ENCODE measurements at places on chromosomes 3 and 15.

- DNase-seq, result no peak
Measured at GRCh38 chr15:78565951-78566774, 843 bp downstream of the CHRNA5 start.

DNA sequence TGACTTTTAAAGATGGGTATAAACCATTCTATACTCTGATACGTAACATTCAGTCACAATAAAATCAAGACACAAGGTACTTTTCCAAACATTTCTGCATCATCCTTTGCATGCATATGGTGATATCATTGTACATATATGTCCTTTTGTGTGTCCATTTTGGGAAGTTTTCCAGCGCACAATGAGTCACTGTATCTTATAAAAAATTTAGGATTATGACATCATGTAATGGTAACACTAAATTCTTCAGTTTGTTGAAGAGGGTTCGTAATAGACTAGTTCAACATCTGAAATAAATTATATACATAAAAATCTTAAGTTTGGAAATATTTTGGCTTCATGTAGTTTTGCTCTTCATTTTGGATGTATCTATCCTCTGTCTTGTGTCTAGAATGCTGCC is 480.9 kb downstream of the ROBO1 start:
- DNase-seq, result no peak

GRCh38 chr3:111159391-111159790 is 87.8 kb downstream of the NECTIN3 start:
- DNase-seq, result no peak

- DNase-seq, result no peak
Measured at GRCh38 chr3:186633481-186633880, 6.7 kb upstream of the FETUB start.

DNA sequence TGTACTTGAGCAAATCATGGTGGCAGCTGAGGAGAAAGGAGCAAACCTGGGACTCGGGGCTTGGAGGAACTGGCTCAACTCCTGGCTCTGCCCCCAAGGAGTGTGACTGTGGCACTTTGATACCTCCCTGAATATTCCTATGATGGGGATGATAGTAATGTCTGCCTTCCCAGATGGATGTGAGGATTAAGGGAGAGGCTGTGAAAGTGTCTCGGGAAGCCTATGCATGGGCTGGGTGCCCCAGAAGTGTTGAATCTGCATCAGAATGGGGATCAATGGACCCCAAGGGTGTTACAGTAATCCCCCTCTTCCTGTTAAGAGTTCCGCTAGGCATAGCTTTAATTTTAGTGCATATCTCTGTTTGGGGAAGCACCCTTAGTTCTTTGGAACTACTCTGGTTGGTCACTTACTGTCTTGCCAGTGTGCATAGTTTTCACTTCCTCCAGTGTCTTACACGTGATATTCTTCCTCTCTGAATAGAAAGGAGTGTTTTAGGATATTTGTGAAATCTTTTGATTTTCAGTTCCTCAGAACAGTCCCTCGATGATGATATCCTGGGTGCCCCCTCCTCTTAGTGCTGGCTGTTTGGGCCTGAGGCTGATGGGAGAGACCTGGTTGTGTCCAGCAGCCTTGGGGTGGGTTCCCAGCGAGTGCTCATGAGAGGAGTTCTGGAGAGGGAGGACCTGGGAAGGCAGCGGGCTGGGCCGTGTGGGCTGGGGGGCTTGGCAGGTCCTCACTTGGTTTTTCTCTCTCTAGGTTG is 97.5 kb downstream of the CHDH start:
- DNase-seq, result no peak

DNA sequence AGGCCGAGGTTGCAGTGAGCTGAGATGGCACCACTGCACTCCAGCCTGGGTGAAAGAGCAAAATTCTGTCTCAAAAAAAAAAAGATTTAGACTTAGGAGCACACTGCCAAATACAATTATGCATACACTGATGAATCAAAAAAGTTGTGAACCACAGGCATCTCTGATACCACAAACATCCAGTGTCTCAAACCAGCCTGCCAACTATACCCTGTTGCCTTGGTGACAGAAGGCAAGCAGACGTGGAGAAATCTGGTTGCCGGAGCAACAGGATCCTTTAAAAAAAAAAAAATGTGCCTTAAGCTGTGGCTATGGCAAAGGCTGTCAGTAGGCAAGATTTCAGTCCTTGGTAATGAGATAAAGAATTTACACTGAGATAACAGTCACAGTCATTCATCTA is 202.3 kb downstream of the NEK10 start:
- no peak for DNase-seq

GRCh38 chr3:14289590-14290461 is 111.2 kb downstream of the LSM3 start:
- no peak for DNase-seq

GRCh38 chr15:60854858-60855564 is 374.1 kb downstream of the RORA start:
- DNase-seq, result no peak

DNA sequence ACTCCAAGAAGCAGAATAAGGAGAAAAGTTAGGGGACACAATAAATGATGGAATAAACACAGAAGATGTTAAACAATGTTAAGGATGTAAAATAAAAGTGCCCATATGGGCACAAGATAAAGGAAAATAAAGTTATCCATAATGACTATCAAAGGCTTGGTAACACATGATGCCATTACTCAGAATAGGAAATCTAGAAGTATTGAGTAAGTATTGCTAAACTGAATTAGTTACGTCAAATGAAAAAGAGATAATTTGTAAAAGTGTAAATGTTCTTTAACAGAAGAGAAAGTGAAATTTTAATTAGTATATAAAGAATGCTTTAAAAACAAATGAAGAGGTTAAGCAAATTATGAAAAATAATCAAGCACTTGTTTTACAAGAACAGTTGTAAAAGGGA is 6.7 kb downstream of the COPS2 start:
- no peak for DNase-seq

DNA sequence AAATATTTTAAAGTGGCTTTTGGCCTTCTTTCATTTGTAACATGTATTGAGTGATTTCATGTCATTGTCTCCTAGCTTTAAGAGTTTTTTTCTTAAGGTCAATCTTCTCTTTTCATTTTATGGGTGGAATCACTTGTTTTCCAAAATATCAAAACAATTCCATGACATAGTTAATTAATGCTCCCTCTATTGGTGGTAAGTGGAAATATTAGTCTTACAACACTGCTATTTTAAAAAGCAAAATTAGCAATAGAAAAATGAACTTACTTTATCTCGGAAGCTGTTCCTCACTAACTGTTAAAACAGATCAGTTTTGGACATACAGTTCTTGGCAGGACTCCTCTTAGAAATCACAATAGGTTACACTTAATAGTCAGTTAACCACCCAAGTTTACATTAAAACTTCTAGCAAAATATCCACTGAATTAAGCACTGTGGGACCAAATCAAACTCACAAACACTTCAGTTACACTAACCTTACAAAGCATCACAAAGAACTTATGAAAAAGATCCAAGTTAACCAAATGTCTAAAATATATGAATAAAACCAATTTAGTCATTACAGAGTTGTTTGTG is 42.4 kb downstream of the TIGIT start:
- no peak for DNase-seq

- no peak for DNase-seq
Measured at GRCh38 chr3:138442433-138442832, 8.0 kb downstream of the ESYT3 start.

GRCh38 chr3:102532901-102533300 is 98.1 kb downstream of the ZPLD1 start:
- DNase-seq, result no peak

- DNase-seq, result no peak
Measured at GRCh38 chr15:79089890-79090486, 592 bp downstream of the RASGRF1 start.

GRCh38 chr15:55782901-55783300 is 39.9 kb upstream of the PRTG start:
- no peak for DNase-seq

DNA sequence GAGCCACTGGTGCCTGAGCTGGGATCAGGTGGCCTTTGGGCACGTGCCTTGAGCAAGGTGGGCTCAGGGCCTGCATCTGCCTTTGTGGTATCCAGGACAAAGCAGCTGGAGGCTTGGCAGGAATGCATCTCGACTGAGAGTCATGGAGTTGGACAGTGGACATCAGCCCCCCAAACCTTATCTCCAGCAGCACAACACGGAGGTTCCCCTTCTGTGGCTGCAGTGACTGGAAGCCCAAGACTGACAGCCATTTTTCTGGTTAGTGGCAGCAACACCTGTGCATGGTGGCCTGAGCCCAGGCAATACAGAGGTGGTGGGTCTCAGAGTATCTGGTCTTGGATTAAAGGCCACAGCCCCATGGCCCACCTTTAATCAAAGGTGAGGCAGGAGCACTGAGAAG is 27.8 kb upstream of the TSEN2 start:
- no peak for DNase-seq

DNA sequence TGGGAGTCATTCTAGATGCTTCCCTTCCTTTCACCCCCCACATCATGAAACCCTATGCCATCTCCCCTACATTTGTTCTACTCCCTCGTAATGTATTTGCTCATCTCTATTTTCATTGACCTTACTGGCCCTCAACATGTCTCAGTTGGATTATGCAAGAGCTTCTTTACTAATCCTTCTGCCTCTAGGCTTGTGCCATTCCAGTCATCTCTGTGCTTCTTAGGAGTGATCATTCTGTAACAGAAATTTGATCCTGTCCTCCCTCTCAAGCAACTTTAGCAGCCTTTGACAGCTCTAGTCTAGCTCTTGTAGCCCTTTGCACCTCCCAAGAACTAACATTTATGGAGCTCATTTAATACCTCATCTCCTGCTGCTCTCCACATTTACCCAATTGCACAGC is 64.7 kb downstream of the ISL2 start:
- DNase-seq, result no peak

DNA sequence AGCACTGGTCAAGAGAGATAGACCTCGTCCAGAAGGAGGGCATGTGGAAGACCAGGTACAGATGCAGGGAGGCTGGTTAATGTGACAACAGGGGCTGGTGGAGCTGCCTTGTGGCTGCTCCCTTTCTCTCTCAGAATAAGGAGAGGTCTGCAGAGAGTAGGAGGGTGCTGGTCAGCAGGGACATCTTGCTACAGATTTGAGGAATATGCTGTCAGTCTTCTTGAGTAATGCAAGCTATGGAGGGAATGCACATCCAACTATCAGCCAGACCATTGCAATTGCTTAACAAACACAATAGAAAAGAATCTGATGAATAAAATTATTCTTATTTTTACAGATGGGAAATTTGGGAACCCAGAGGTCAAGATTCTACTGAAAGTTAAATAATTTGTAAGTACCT is 20.3 kb upstream of the SIAH2 start:
- DNase-seq, result no peak

DNA sequence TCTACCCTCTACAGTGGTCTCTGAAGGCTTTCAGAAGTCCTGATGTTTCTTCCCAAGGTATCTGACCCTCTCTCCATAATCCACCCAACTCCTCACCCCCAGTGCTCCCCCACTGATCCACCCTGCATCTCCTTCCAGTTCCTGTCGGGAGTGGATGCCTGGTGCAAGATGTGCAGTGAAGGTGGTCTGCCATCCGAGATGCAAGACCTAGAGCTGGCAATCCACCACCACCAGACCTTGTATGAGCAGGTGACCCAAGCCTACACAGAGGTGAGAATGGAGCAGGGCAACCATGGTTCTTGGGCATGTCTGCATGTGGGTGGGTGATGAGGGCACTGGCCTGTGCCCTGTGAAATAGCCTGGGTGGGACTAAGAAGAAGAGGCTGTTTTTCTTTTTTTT is 337.8 kb upstream of the ROPN1 start:
- DNase-seq, result no peak

GRCh38 chr3:61665987-61666386 is 104.6 kb downstream of the PTPRG start:
- DNase-seq, result no peak

DNA sequence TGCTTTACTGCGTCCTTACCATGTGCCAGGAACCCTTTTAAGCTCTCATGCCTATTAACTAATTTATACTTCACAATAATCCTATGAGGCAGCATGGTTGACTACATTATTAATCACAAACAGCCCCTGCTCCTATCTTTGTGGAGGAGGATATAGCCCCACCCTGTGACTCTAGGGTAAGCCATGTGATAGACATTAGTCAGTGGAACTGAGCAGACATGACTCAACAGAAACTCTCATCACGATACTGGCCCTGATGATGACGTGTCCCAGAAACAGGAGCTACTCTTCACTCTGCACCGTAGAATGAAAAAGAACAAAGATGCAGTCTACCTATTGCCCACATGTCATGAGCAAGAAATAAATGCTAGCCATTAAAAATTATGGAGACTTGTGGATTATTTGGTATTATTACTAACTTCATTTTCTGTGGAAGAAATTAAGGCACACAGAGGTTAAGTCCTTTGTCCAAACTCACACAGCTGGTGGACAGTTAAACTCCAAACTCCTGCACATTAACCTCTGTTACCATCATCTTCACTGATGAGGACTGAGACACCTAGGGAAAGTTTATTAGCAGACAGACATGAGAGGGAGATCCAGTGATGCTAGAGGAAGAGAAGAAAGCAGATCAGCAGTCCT is 51.2 kb downstream of the CFAP20DC start:
- no peak for DNase-seq

DNA sequence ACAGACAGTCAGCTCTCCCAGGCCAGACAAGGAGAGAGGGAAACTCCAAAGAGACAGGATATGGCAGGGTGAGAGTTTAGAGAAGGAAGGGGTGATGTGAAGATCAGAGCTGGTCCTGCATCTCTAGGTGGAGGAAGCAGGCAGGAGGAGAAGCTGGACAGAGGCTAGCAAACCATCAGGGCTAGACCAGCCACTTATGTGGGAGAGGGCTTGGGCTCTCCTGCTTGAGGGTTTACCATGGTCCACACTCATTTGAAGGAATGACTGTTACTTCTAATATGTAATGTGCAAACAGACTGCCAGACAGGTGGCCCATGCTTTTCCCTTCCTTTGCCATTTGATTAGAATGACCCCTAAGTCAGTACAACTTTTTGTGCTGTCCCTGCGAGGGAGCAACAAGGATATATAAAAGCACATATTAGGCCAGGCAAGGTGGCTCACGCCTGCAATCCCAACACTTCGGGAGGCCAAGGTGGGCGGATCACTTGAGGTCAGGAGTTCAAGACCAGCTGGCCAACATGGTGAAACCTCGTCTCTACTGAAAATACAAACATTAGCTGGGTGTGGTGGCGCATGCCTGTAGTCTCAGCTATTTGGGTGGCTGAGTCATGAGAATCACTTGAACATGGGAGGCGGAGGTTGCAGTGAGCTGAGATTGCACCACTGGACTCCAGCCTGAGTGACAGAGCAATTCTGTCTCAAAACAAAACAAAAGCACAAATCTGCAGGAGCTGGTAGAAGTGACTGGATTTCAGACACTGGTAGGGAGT is 41.0 kb upstream of the MANF start:
- DNase-seq, result no peak

DNA sequence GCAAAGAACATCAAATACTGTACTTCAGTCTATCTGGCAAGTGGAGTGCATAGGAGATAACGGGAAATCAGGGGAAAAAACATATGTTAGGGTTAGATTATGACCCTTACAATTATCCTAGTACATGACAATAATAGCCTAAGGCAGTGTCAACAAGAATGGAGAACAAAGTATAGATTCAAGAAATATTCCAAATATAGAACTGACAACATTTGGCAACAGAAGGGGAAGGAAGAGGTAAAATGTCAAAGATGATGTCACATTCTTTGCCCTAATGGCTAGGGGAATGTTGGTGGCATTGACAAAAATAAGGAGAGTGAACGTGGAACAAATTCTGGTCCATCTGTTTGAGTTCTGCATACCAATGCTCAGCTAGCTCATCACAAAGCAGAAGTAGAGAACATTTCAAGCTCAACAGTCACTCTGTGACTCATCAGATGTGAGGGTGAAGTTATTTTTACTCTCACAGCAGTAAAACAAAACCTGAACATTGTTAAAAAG is 15.5 kb upstream of the ATP8B4 start:
- no peak for DNase-seq

- no peak for DNase-seq
Measured at GRCh38 chr3:41441568-41441967, 242.3 kb downstream of the CTNNB1 start.
